Stimulated activated CD4-positive, alpha-beta T cell treated with anti-CD3 and anti-CD28 coated beads, Interleukin-2, amount 100 ng/mL, for 4 hours (primary cell): ENCODE measurements at places on chromosomes 12 and 14.

GRCh38 chr14:97490521-97491070 lies 693.4 kb downstream of the VRK1 start:
- no peak for DNase-seq

GRCh38 chr12:45446013-45446412 lies 230.1 kb downstream of the ANO6 start:
- DNase-seq: no peak

DNA sequence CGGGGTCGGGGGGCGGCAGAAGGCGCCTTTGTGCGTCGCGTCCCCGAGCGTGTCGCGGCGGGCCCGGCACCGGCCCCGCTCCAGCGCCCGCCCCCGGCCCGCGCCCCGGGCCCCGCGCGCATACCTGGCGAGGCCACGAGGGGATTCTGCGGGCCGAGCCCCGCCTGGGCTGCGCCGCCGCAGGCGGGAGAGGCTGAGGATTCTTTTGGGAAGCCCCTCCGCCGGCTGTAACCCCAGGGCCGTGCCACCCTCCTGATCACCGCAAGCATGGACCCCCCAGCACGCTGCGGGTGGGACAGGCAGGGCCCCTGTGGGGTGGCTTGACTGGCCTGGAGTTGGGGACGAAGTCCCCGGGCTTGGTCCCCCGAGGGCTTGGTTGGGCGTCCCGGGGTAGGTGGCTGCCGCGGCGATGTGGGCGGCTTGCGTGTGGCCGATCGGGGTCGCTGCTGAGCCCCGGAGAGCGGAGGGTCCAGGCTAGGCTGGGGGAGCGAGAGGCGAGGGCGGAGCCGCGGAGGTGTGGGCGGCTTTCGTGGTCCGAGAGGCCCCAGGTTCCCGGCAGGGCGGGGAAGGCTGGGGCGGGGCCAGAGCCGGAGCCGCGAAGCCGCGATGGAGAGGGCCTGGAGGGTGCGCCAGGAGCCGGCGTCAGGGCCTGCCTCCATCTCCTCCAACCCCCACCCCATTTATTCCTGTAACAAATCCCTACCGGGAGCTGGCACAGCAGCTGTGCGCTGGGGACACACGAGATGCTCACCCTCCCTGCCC lies 28.4 kb upstream of the GPR132 start:
- peak; percentile 65 for DNase-seq

DNA sequence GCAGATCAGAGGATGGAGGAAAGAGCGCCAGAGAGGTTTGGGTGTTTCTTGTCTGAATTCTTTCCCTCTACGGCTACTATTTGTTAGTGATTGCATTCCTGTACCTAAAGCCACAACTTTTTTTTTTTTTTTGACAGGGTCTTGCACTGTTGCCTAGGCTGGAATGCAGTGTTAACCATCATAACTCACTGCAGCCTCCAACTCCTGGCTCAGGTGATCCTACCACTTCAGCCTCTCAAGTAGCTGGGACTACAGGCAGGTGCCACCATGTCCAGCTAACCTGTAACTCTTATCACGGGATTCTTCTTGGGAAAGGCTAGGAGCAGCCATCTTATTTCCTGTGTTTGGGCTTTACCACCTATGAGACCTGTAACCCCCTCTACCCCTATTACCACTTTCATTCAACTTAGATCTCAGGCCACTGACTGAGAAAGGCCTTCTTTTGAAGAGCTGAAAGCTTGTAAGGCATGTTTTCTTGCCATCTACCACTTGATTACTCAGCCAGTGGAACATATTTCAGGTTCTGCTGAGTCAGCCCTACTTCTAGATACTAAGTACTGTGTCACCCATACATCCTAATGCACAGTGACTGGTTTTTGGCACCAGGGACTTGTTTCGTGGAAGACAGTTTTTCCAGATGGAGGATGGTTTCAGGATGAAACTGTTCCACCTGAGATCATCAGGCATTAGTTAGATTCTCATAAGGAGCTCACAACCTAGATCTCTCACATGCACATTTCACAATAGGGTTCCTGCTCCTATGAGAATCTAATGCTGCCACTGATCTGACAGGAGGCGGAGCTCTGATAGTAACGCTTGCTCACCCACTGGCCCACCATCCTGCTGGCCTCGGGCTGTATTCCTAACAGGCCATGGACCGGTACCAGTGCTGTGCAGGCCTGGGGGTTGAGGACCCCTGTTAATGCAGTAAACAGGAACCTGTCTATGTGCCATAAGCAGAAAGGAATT lies 6.9 kb downstream of the VEZT start:
- DNase-seq: no peak

DNA sequence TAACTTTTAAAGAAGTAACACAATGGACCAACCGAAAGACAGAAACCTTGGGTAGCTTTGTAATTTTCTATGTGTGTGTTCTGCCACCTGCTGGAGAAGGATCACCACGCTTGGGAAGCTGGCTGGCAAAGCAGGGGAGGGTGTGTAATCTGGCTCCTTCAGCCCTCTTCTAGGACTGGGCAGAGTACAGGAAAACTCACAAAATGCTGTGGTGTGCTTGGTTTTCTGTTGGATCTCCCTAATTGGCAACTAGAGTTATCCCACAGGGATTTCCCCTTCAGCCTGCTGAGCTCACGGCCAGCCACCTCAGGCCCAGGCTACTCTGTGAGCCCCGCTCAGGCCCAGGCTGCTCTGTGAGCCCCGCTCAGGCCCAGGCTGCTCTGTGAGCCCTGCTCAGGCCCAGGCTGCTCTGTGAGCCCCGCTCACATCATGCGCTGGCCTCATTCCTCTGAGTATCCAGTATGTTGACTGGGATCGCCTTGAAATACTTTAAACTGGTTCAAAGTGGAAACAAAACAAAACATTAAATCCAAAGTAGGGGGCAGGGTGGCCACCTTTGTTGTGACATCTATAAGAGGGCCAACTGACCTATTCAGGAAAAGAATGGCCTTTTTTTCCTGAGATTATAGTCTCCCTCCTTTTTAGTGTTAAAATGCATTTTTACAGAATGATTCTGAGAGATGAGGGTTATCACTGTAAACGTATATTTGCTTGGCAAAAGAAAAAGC lies 52.0 kb upstream of the RNU6-8 start:
- peak; percentile 37 for DNase-seq

- no peak for DNase-seq
Measured at GRCh38 chr12:100445081-100445481, 28.6 kb upstream of the NR1H4 start.

GRCh38 chr14:71591231-71591630 lies 341.0 kb upstream of the RGS6 start:
- DNase-seq: no peak

- no peak for DNase-seq
Measured at GRCh38 chr12:26939192-26939832, 1.0 kb downstream of the FGFR1OP2 start.

- DNase-seq: no peak
Measured at GRCh38 chr12:121062391-121063045, 23.5 kb upstream of the OASL start.
